ENCODE measurements at places on chromosomes 7 and 10.

GRCh38 chr10:124721330-124722045, 22.7 kb downstream of the FAM53B start:
- DNase-seq = no peak

GRCh38 chr7:42856605-42856987, 55.3 kb downstream of the C7orf25 start:
- no peak for DNase-seq

DNA sequence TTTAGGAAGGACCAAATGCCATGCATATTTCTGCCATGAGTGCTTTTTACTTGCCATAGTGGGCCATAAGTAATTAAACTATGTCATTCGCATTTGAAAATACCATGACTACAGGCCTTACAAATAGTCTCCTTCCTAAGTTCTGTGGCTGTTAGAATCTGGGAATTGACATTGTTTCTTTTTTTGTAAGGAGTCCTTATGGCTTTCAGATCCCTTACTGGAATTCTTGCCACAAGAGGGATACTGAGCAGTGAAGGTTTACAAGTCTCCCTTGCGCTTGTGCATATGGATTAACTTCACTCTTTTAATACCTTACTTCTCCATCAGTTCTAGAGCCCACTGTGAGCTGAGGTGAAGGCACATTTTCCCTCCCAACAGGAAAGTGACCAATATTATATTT, 166.0 kb downstream of the NRG3 start:
- no peak for DNase-seq

DNA sequence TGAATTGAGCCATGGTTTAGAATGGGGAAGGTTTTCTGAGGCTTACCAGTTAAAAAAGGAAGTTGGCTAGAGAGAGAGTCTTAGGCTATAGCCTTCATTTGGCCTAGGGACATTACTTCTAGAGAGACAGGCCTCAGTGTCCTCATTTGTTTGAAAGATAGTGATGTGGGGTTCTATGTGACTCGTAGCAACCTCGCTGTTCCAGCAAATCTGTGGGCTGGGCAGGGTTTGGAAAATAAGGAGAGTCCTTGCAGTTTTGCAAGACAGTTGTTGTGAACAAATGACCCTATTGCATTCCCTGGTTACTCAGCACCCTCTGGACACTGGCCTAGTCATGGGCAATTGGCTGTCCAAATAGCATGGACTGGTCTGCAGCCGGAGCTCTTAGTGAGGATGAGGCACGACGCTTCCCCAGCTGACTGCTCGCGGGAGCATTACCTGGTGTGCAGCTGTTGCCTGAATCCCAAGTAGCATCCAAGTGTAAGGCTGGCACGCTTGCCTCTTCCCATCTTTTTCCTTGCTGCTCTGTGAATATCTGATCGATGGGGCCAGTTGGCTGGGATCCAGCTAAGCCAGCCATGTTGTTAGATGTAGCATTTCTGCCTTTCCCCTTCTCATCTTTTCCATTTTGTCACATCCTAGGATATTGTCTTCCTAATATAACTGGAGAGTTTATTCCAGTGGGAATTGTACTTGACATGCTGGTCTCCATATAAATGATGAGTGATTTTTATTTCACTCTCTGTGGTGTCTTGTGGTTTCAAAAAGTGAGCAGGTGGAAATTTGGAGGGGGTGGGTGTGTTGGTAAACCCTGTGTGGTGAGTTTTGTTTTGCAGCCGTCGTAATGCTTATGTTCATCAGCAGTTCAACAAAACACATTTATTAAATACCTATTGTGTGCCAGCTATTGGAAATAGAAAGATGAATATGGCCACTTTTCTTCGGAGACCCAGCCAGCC, 99.8 kb downstream of the SND1 start:
- DNase-seq = no peak

DNA sequence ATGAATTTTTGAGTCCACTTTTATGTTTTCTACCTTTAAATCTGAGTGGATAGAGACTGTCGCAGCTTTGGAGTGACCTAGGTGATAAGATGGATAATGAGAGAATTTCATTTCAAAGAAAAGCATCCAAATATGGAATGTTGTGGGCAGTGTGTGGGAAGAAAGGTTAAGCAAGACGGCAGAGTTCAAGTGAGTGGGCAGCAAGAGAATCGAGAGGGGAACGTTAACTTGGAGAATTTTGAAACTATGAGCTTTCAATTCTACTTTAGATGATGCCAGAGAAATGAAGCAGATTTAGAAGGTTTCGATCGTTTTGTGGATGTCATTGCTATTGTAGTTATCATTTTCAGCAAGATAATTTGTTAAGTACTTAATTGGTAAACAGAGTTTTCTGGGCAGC, 73.0 kb downstream of the XRCC2 start:
- no peak for DNase-seq

GRCh38 chr10:52818019-52818418, 45.4 kb upstream of the MBL2 start:
- DNase-seq = no peak

- no peak for DNase-seq
Measured at GRCh38 chr7:1085910-1086421, 1.9 kb upstream of the GPER1 start.

DNA sequence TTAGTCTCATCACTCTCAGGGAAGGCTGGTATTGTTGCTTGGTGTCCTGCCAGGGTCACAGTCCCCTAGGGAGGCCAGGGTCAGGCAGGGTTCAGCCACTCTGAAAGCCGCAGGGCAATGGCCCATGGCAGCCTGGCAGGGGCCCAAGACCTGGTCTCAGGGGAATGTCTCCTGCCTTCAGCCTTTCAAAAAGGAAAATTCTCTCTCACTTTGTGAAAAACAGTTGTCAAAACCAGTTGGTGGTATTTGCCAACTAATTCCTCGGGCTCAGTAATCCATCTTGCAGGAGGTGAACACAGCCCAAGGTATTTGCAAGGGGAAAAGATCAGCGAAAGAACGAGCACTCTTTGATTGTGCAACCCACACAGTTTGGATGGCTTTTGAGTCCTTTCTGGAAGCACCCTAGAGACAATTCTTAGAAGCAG, 101.5 kb downstream of the JCAD start:
- DNase-seq = no peak

DNA sequence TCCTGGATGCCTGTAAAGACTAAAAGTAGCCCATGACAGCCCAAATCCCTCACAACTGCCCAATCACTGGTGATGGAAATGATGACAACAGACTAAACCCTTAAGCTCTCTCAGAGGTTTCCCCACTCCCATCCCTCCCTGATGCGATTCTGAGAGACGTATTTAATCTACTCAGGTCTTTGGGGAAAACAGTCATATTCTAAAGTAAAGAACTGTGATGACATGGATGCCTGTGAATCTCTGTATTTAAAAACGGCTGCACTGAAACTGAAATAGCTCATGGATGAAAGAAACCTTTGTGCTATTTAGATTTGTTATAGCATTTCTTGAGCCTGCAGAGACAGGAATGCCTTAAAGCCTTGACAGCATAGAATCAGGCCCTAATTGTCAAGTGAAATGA, 28.5 kb downstream of the VPS41 start:
- no peak for DNase-seq

DNA sequence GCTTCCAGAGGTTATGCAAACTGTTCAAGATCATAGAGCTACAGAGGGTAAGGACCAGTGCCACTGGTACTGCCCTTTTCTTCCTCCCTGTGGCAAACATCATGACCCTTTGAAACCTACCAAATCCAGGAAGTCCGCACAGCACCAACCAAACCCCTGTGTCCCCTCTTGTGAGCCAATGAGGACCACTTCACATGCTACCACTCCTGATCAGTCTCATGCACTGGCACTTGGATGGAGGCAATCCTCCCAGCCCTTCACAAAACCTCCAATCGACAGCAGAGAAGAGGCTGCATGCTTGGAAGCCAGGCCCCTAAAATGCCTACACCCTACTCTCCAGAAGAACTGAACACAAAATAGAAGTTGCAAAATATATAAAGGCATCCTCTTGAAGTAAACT, 248.0 kb downstream of the TNS3 start:
- DNase-seq = no peak

DNA sequence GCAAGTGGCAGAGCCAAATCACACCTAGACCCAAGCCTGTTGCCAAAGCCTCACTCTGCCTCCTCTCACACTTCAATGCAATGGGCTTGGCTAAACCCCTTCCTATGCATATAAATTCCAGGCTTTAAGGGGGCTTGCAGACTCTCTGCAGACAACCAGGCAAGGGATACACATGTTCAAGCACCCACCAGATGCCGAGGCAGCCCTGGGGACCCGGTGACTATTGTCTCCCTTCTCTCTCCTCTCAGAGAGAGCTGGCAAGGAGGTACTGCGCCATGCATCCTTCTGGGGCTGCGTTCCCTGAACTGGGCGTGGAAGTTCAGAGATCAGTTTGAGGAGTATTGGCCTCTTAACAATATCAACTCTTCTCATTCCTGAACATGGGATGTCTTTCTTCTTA, 131.2 kb downstream of the ARHGAP22 start:
- DNase-seq = no peak

- no peak for DNase-seq
Measured at GRCh38 chr10:113127901-113128283, 177.8 kb downstream of the TCF7L2 start.

- no peak for DNase-seq
Measured at GRCh38 chr10:126042354-126042753, 146.0 kb downstream of the FANK1 start.

GRCh38 chr7:24824400-24824799, 67.1 kb upstream of the GSDME start:
- DNase-seq = no peak

- no peak for DNase-seq
Measured at GRCh38 chr10:132679640-132680039, 106.3 kb downstream of the NKX6-2 start.

GRCh38 chr7:97218767-97219166, 101.3 kb downstream of the SDHAF3 start:
- DNase-seq = no peak

DNA sequence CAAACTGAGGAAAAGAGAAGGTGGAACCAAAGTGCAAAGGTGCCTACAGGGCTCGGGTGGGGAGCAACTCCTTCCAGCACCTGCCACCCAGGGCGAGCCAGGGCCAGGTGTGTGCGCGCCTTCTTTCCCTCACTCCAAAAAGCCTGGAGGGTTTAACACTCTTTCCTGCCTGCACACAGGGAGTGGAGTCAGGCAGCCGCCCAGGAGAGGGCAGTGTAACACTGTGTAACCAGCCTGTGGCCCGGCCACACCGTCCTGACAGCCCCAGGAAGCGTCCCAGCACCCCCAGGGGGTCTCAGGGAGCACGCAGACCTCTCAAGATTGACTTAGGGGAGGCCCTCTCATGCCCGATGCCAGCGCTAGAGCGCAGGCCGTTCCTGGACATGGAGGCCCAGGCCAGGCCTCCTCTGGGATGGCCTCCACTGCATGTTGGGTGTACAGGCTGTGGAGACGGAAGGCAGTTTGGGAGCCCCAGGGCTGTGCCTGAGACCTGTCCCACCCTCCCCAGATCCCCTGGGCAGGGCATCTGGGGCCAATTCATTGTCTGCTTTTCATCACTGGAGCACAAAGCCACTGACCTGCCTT, 13.4 kb downstream of the BRI3 start:
- no peak for DNase-seq

GRCh38 chr10:38007991-38008390, 2.5 kb upstream of the ZNF33A start:
- DNase-seq = no peak

GRCh38 chr10:132518572-132519381, 18.8 kb upstream of the INPP5A start:
- DNase-seq = no peak

GRCh38 chr7:77808517-77808916, 9.9 kb downstream of the PHTF2 start:
- no peak for DNase-seq

DNA sequence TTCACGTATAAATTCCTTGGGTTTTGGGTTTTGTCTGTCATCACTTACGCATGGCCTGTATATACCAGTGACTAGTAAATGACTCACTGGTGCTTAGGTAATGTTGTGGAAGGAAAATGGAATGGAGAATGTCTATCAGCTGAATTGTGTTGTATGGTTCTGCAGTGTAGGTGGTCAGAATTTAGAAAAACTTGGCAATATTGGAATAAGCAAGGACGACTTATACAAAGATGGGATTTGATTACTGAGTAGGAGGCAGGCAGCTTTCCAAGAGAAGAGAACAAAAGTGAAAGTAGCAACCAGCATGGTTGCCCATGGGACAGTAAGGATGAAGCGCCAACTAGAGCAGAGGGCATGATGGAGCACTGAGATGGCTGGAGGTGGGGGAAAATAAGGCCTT, 168.6 kb upstream of the CSTF2T start:
- no peak for DNase-seq

- DNase-seq = no peak
Measured at GRCh38 chr10:31134311-31134952, 102.8 kb upstream of the ZNF438 start.

DNA sequence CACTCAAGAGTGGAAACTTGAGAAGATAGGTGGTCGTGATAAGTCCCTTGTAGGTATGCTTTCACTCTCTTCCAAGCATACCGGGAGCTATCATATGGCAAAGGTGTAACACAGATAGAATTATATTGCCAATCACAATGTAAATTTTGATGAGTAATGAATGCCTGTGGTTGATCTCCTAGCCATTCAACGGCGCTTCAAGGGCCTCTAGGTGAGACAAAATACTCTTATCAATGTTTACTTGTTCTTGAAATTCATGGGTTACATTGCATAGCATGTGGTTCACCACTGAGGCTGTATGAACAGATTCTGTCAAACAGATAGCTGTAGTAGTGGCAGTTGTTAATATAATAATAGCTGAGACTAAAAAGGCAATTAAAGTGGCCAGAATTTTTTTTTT, 82.4 kb downstream of the THSD7A start:
- DNase-seq = no peak

DNA sequence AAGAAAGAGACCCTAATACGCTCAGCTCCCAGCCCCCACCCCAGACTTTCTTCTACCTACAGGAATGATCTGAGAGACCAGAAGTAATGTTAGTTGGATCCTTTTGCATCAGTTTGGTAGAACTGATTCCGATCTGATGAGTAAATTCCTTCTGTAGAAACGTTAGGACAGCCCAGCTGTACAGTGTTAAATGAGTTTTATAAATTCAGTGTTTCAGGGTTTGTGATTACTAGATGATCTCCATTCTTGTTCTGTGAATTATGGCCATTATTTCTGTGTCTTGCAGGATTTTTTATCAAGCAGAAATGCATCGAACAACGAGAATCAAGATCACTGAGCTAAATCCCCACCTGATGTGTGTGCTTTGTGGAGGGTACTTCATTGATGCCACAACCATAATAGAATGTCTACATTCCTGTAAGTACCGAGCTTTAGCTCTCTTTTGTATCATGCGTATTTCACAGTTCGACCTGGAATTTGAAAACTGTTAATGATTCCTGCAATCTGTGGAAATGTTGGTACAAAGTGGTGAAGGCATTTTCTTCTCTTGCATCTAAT, 5.3 kb downstream of the BMI1 start:
- no peak for DNase-seq

DNA sequence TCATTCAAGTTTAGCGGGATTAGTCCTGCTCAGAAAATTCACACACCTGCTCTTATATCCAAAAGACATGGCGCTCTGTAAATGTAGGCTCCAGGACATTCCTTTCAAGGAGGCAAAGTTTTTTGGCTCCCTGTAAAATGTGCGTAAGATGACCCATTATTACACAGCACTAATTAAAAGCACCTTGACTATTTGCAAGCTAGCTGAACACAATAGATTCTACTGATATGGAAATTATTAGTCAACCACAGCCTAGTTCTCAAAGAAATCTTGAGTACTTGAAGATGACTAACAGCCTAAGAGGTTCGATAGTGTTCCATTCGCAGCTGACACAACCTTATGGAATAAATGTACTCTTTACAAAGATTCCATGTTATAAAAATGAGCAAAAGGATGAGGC, 175.2 kb downstream of the BMPER start:
- no peak for DNase-seq

GRCh38 chr10:124629415-124629814, 114.8 kb downstream of the FAM53B start:
- DNase-seq = no peak

- no peak for DNase-seq
Measured at GRCh38 chr10:128046953-128047290, 79.3 kb downstream of the MKI67 start.
